ENCODE measurements at places on chromosomes 12 and 14.

- no peak for DNase-seq
These were observed 317.5 kb upstream of the RTL1 start for GRCh38 chr14:101220921-101221510.

GRCh38 chr12:32893458-32893857, 3.1 kb downstream of the PKP2 start:
- DNase-seq: no peak

- DNase-seq: no peak
These were observed 16.1 kb upstream of the MFAP5 start for GRCh38 chr12:8678661-8679111.

DNA sequence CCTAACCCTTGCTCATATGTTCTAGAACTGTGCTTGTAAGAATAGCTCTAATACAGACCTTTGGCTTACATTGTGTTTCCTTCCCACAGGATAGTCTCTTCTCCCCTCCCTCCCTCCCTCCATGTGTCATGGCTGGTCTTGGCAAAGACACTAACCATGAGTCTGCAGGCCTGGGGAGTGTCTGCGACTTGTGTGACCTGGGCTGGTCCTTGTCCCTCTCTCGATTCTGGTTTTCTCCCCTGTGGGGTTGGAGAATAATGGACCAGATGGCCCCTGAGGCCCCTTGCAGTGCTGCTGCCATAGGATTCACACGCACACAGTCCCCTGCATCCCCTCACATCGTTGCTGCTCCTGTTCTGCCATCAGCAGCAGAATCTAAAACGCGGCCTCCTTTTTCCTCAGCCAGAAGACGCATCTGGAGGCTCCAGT, 30.3 kb downstream of the DEGS2 start:
- no peak for DNase-seq

GRCh38 chr14:22811722-22812121, 3.5 kb downstream of the SLC7A7 start:
- no peak for DNase-seq

- no peak for DNase-seq
These were observed 28.0 kb downstream of the NCOR2 start for GRCh38 chr12:124539084-124540041.

DNA sequence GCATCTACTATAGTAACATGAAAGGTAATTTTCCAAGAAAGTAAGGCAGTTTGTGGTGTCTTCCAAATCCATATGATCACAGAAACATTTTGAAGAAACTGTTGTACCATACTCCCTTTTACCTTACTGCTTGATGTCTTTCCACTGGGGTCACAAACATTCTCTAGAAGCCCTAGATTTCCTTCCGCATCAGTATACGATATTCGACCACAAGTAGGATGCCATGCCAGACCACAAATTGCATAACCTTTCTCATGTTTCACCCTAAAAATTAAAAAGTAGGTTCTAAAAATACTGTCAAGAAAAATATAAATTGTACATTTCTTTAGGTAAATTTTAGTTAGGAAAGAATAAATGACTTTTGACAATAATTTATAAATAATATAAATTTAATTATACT, 26.5 kb downstream of the WDHD1 start:
- no peak for DNase-seq

DNA sequence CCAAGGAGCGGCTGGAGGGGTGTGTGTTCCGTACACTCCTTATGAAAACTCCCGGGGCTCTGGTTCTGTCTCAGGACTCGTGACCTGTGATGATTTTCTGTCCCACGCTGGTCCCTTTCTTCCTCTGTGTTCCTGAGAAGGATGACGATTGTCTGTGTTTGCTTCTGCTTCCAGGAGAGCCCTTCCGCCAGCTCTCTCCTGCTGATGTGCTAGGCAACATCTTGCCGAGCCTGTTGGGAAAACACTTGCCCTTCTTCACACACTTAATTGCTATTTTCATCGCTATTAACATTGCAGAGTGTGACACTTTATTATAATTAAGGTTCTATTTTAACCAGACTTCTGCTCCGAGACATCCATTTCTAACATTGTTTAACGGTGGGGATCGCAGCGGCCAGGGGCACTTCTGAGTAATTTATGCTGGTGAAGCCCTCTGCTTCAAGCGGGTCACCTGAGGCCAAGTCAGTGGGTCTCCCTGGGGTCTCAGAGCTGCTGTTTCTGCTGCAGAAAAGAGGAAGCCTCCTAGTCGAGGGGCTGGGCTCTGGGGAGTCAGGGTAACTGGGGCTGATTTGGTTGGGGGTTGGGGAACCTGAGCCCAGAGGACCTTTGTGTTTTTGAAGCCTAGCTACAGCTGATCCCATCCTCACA, 88.6 kb downstream of the PRMT8 start:
- DNase-seq: no peak

DNA sequence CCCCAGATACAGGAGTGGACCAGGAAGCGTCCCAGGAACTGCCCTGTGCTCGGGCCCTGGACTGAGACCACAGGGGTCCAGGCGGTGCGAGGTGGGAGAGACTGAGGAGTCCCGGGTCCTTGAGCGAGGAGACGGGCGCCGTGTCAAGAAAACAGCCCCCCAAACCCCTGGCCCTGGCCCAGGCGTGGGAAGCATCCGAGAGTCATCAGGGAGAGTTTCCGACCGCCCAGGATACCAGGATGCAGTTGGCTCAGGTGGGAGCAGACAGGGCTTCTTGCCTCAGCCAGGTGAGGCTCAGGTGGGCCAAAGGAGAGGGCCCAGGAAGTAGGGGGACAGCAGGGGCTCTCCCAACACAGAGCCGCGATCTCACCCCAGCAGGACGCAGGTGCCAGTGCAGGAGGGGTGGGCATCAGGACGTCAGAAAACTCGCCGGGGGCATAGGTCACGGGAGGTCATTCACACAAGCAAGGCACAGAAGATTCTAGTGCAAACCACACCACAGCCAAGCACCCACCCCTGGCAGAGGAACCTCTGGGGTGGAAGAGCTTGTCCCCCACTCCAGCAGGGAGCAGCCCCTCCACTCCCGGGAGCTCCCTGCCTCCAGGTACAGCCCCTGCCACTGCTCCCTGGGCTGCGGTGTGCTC, 102.5 kb upstream of the EIF5 start:
- DNase-seq: no peak

- DNase-seq: no peak
These were observed 154.5 kb downstream of the ZFP36L1 start for GRCh38 chr14:68638141-68638999.

DNA sequence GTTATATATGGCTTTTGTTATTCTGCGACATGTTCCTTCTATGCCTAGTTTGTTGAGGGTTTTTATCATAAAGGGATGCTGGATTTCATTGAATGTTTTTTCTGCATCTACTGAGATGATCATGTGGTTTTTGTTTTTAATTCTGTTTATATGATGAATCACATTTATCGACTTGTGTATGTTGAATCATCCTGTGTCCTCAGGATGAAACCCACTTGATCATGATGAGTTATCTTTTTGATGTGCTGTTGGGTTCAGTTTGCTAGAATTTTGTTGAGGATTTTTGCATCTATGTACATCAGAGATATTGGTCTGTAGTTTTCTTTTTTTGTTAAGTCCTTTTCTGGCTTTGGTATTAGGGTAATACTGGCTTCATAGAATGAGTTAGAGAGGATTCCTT, 291.2 kb downstream of the AKAP6 start:
- DNase-seq: no peak

DNA sequence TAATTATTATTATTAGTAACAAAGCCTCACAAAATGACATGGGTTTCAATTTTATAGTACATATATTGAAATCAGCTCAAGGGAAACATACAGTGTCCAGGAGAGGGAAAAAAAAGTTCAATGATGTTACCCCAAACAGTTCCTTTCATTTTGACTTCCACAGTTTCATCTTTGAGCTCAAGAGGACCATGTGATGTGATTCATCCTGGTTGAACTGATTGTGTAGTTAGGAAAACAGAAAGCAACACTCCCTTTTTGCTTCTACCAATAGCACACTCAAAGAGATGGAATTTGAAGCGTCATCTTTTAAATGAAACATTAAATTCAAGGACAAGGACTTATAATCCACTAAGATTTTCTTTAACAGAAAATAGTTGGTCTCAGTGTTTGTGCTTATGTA, 461.0 kb downstream of the FOXG1 start:
- DNase-seq: no peak

GRCh38 chr12:105783983-105784947, 354.5 kb downstream of the NUAK1 start:
- no peak for DNase-seq

- no peak for DNase-seq
These were observed 15.0 kb upstream of the MAPKAPK5 start for GRCh38 chr12:111826992-111827391.

GRCh38 chr12:111204788-111205241, 164.1 kb downstream of the PHETA1 start:
- DNase-seq: no peak

DNA sequence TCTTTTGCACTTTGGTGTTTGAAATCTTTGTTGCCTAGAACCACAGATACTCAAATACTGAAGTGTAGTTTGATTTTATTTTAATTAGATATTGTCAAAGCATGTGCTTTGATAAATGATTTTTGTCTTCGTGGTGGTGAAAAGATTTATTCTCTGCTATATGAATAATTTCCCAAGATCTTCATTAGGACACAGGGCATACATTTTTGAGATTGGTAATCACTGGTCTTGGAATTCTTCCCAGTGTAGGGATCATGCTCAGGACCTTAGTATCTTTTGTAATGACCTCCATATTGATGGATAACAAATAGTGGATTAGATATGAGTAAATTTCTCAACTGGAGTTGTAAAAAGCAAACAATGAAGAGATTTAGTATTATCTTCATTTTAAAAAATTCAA, 28.2 kb downstream of the TBK1 start:
- DNase-seq: no peak

Measured in GM19239 (cell line).